Anterior cingulate cortex (tissue), 58 donors: ENCODE measurements at places on chromosomes 11 and 22.

DNA sequence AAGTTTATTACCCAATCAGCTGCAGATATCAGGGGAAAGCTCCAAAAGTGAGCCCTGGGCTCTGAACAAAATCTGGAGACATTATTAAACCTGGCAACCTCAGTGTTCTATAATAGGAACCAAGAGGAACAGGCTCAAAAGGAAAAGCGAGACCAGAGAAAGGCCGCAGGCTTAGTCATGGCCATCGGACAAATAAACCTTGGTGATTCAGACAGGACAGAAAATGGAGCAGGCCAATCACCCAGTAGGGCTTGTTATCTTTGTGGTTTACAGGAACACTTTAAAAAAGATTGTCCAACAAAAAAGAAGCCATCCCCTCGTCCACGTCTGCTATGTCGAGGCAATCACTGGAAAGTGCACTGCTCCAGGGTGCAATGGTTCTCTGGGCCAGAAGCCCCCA is 7.7 kb upstream of the PANX1 start:
- no peak for DNase-seq

DNA sequence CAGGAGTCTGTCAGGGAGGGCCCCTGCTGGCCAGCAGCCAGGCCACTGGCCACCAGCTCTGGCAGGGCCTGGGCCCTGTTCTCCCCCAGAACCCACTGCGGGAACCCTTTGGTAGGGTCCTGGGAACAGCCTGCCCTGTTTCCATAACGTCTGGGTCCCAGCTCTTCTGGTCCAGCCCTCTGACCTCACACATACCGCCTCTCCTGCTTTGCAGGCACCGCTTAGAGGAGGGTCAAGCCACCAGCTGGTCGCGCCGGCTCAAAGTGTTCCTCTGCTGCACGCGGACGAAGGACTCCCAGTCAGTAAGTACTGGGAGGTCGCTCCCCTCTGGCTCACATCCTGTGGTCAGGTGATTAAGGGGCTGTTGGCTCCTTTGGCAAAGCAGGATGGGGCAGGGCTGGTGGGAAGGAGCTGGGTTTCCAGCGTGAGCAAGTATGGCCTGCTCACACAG is 26.6 kb upstream of the MYRF start:
- no peak for DNase-seq

GRCh38 chr11:8720868-8721608 is 38.4 kb downstream of the RPL27A start:
- DNase-seq, result no peak

- no peak for DNase-seq
Observed at GRCh38 chr11:12165237-12165875, 55.0 kb downstream of the MICAL2 start.

- DNase-seq, result no peak
Observed at GRCh38 chr11:119248750-119249670, 42.9 kb downstream of the CBL start.

GRCh38 chr11:113018913-113019312 is 57.7 kb downstream of the NCAM1 start:
- no peak for DNase-seq

- no peak for DNase-seq
Observed at GRCh38 chr11:33598426-33599069, 102.1 kb downstream of the C11orf91 start.

- DNase-seq, result no peak
Observed at GRCh38 chr11:34366522-34366921, 8.7 kb upstream of the ABTB2 start.

DNA sequence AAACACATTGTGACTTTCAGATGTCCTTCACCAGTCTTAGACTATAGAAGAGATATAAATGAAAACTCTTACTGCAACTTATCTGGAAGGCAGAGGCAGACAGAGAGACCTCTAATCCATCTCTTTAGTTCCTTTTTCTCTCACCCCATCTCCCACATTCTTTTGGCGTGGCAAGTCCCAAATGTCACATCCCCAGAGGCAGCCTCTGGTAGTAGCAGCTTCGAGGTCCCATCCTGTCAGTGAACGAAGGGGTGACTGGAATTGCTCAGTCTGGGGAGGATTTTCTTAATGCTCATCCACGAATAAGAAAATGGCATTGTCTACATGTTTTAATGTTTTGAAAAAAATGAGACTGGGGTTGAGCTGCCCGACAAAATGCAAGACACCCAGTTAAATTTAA is 201.4 kb downstream of the GRIA4 start:
- no peak for DNase-seq

- no peak for DNase-seq
Observed at GRCh38 chr11:623349-623869, 1.3 kb downstream of the CDHR5 start.

DNA sequence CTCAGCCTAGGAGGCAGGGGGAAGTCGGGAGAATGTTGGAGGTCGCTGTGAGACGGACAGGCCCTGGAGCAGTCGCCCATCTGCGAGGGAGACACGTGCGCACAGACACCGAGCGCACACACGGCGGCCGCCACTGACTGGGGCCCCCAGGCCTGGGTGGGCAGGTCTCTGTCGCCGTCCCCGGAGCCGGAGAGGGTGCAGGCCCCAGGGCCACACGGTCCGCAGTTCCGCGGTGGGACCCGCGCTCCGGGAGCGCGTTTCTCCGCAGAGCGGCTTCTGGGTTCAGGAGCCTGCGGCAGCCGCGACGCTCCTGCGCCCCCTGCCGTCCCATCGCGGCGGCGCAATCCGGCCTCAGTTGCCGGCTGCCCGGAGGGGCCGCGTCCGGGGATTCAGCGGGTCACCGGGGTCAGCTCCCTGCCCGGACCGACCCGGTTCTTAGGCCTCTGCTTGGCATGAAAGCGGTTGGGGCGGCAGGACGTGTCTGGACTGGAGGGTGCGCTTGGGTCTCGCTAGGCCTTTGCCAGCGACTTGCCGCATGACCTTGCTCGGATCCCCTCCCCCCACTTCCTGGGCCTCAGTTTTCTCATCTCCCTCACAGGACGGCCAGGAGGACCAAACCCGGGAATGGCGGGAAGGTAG is 31.2 kb downstream of the PDE2A start:
- peak; percentile 63 for DNase-seq

DNA sequence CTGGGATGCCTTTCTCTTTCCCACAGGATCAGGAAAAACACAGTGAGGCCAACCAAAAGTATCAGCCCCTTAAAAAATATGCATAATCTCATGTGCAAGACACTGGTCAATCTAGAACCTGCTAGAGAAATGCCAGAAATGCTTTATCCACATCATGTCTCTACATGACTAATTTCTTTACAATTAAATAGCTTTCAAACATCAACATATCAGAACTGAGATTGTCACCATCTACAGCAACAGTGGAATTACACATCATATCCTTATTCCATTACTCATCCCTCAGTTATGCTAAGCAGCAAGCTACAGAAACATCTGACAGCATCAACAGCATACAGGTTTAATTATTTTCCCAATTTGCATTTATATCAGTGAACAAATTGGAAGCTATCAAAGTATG is 78.8 kb downstream of the DDIAS start:
- DNase-seq, result no peak

GRCh38 chr11:116507016-116507415 is 265.8 kb downstream of the BUD13 start:
- no peak for DNase-seq

DNA sequence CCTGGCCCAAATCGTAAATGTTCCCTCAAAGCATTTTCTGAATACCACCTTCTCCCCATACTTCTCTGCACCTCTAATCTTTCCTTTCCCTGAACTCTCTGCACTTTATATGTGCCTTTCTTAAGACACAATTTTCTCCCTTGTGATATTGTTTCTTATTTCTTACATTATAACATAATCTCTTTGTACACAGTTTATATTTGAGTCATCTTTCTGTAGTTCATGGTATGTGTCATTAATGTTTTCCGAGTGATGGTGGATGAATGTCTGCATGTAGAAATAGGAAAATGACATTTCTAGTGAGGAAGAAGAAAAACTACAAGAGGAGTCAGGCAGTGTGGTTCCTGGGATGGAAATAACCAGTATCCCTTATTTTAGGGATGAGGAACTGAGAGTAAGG is 5.5 kb downstream of the ACRV1 start:
- no peak for DNase-seq

DNA sequence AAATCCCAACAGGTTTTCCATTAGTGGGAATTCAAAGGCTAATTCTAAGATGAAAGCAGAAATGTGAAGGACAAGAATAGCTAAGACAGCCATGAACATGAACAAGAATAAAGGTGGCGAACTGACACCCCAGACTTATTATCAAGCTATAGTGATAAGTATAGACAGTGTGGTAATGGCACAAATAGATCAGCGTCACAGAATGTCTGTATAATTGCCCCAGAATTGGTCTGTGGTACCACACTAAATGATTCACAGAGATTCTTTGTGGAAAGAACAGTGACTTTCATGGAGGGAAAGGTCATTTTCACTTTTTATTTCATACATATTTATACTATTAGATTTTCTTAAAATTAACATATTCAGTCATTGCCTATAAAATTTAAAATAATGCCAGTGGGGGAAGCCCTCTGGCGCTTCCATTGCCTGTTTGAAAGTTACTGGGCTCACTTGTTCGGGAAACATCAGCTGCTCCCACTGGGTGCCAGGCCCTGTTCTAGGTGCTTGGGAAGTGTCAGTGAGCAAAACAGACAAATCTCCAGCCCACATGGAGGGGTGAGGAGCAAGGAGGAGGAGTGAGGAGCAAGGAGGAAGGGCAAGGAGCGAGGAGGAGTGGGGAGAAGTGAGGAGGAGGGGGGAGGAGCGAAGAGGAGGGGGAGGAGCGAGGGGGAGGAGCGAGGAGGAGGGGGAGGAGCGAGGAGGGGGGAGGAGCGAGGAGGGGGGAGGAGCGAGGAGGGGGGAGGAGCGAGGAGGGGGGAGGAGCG is 11.3 kb upstream of the NLRP6 start:
- no peak for DNase-seq

GRCh38 chr11:47375020-47375419 is 3.3 kb downstream of the SPI1 start:
- DNase-seq, result no peak

- no peak for DNase-seq
Observed at GRCh38 chr11:128455766-128456165, 131.6 kb downstream of the ETS1 start.

DNA sequence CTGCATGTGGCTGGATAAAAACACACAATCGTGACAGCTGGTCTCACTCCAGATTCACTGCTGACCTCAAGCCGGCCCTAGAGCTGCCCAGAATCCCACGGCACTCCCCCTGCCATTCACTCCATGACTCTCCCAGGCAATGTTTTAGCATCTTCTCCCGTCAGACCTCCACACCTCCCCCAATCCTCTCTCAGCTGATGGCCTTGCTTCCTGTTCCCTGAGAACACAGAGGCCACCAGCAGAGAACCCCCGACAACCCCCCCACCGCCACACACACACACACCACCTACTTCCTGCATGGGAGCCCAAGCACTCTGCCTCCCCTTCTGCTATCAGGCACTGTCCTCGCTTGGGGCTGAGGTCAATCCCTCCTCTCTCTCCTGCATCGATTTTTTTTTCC is 9.3 kb downstream of the TNKS1BP1 start:
- DNase-seq, result no peak

- DNase-seq, result no peak
Observed at GRCh38 chr22:37894939-37895670, 11.0 kb upstream of the MICALL1 start.

DNA sequence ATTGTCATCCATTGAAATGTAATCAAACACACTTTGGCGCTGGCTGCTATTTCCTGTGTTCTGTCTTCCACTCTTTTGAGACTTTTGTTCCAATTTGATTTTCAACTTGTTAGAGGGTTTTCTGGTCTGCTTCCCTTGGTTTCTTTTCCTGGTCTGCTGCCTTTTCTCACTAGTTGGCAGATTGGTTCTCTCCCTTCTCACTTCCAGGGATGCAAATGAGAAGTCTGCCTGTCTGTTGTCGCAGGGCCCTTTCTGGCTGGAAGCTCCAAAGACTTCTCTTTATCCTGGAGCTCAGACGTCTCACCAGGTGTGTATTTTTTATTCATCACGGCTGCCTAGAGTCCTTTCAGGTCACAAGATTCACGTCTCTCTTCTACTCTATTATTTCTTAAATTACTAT is 84.0 kb downstream of the RPS6KA4 start:
- no peak for DNase-seq

- no peak for DNase-seq
Observed at GRCh38 chr11:99275521-99275920, 254.8 kb downstream of the CNTN5 start.

GRCh38 chr11:40376331-40376730 is 1083.1 kb downstream of the LRRC4C start:
- DNase-seq, result no peak

GRCh38 chr22:45762545-45763235 is 91.1 kb downstream of the ATXN10 start:
- DNase-seq, result no peak

- DNase-seq, result no peak
Observed at GRCh38 chr11:124297921-124298320, 15.8 kb downstream of the OR8D1 start.

- DNase-seq, result no peak
Observed at GRCh38 chr11:97638641-97639224, 1248.9 kb downstream of the JRKL start.

DNA sequence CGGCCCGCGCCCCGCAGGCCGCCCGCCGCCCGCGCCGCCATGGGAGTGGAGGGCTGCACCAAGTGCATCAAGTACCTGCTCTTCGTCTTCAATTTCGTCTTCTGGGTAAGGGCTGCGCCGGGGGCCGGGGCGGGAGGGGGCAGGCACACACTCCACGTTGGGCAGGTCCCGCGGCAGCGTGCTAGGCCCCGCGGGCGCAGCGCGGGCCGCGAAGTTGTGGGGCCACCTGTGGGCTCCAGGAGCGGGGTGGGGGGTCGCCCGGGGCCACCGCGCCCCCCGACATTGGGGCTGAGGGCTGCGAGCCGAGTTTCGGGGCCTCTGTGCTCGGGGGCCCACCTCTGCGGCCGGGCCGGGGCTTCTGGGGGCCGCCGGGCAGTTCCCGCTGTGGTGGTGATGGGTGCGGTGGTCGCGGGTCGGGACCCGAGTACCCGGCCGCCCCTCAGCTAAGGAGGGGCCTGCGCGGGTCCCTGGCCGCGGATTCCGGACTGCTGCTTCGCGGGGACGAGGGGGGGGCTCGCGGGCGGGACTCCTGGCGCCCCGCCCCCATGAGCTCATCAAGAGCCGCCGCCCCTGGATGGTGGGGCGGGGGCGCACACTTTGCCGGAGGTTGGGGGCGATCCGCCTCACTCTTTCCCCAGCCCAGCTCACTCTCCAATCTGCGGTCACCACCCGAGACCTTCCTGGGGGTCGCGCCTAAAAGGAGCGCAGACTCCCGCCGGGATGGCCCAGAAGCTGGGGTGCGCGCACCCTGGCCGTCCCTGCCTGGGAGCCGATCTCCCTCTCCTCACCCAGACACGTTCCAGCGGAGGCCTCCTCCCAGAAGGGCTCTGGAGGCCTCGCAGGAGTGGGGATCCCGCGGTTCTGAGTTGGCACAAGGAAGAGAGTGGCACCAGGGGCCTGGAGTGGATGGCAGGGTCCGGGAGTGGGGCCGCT is 667 bp downstream of the CD81 start:
- no peak for DNase-seq

- DNase-seq, result no peak
Observed at GRCh38 chr22:29269731-29270474, 1.8 kb downstream of the EWSR1 start.

- no peak for DNase-seq
Observed at GRCh38 chr11:1665313-1665712, 31.7 kb upstream of the KRTAP5-6 start.
